Neuronal stem cell (in vitro differentiated cells): ENCODE measurements at places on chromosomes 7 and 10.

DNA sequence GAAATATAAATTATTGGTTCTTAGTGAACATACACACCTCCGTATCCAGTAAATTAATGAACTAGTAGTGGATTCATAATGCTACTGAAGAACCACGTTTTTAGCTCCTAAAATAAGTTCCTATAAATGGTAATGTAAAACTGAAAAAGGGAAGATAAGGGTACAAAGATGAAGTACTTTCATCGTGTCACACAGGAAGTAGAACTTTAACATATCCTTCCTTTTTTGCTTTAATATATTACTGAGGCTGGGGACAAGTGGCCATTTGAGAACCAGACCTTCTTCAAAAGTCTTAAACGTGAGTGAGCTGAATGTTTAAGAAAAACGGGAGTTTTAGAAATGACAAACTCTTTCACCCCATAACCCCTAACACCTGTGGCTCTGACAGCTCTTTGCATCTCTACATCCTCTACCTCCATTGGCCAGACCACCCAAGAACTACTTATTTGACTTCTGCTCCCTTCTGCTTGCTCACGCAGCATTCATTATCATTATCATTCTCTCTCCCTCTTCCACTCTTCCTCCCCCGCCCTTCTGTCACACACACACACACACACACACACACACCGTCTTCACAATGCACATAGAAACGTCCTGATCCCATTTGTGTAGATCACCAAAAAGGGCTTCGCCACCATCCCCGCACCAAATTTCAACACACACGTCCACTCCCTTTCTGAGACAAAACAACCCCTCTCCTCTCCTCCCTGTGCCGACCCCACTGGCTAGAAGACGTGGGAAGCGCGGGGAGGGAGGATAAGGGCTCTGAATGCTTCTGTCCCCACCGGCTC lies 677 bp downstream of the SKAP2 start:
- H3K4me3 ChIP-seq: peak overlapping the region; percentile 84
- no peaks in the 10 kb centered on the region for H3K36me3 ChIP-seq
- no peak for DNase-seq
- peaks cover 2% of the 10 kb centered on the region for H3K4me1 ChIP-seq

DNA sequence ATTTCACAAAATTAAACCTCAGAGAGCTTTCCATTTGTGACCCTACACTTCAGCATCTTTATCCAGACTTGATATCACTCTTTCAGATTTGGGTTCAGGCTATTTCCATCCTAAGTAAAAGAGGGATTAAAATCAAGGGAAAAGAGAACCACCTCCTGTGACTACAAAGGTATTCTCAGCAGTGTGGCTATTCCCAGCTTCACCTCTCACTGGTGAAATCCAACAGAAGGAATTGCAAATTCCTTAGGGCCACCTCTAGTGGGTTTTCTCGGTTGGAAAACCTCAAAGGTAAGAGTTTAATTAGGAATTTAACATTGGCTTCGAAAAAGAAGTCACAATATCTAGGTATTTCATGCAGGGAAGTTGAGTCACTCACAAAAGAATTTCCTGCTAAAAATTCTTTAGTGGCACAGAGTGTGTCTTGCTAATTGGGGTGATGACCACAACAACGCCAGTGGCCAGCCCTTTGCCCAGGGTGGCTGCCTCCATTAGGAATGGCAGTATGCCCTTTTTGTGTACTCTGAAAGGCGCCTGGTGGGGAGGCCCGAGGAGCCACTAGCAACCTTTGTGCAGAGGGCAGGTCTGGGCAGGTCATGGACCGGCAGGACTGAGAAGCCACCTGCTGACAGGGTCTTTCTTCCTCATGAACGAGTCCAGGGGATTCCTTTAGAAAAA lies 52.2 kb downstream of the SEM1 start:
- no peaks in the 10 kb centered on the region for H3K36me3 ChIP-seq
- no peak overlapping the region for H3K4me3 ChIP-seq
- H3K27ac ChIP-seq: peak overlapping the region; percentile 85
- no peaks in the 10 kb centered on the region for H3K27me3 ChIP-seq

DNA sequence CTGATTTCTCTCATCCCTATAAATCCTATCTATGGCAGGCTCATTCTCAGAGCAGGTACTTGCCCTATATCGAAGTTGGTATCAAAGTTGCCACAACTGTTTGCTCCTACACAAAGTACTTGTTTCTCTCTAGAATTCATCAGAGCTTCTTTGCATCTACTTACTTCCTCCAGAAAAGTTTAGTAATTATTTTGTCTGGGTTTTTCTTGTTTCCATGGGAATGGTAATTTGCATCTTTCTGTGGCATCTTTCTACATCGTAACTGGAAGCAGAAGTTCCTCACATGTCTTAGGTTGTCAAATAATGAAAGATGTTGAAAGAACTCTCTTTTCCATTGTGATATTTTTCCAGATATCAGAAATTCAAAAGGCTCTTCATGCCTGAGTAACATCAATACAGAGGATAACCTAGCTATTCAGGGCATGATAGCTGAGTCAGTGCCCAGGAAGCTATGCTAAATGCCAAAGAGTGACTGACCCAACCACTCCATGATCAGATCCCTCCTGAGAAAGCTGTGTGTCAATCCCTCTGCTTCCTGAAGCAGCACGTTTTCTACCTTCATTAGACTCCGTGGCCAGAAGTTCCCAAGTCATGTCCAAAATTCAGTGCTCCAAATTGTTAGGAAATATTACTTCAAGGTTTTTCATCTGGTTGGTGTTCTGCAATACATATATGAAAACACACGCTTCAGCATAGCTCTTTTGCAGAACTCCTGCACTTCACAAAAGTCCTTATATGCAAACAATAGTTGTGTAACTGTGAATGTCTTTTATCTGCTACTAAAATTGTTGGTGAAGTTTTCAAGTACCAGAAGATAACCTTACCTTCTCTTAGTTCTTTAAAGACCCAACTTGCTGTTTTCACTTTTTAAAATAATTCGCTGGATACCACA lies 216.5 kb downstream of the VTI1A start:
- peaks cover 6% of the 10 kb centered on the region for H3K4me1 ChIP-seq
- DNase-seq: no peak
- H3K4me3 ChIP-seq: no peak overlapping the region
- no peak overlapping the region for H3K27ac ChIP-seq
- no peaks in the 10 kb centered on the region for H3K36me3 ChIP-seq

DNA sequence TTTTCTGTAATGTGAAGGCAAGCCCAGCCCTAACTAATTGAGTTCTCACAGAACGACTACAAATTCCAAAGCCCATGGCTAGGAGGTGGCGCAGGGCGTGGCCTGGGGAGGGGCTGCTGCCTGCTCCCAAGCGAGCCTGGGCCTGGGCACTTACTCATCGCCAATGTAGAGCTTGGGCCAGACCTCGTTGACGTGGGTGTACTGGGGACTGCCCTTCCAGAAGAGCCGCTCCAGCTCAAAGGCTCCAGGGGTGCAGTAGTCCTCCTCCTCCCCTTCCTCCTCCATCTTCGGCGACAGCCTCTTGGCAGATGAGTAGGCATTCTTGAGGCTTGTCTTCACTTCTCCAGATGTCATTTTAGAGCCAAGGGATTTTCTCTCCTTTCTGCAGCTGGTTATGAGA lies 53.3 kb upstream of the SAMD8 start:
- H3K27me3 ChIP-seq: no peaks in the 10 kb centered on the region
- H3K4me1 ChIP-seq: no peaks in the 10 kb centered on the region
- H3K36me3 ChIP-seq: no peaks in the 10 kb centered on the region
- H3K27ac ChIP-seq: no peak overlapping the region
- no peak for DNase-seq
